NK-92 treated with Interleukin-12 subunit alpha and Interleukin-12 subunit beta, amount 100 ng/mL, for 24 hours (cell line): ENCODE measurements at places on chromosomes 3 and 15.

- no peak for DNase-seq
Observed at GRCh38 chr3:17304969-17305368, 420.2 kb downstream of the PLCL2 start.

DNA sequence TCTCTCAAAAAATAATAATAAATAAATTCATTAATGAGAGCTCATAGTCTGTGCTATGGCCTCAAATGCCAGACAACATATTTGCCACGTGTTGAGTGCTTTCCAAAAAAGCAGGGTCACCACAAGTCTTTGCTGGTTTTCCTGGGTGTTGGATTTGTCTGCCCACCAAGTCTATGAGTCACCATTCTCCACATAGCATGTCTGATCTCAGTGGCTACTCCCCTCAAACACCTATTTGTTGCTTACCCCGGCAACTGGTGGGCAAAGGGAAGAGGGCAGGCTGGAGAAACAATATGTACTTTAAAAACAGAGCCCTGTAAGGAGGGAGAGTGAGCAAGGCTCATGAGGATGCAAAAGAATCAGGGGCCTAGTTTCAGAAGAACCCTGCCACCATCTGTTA lies 120.0 kb upstream of the ARRDC4 start:
- no peak for DNase-seq

DNA sequence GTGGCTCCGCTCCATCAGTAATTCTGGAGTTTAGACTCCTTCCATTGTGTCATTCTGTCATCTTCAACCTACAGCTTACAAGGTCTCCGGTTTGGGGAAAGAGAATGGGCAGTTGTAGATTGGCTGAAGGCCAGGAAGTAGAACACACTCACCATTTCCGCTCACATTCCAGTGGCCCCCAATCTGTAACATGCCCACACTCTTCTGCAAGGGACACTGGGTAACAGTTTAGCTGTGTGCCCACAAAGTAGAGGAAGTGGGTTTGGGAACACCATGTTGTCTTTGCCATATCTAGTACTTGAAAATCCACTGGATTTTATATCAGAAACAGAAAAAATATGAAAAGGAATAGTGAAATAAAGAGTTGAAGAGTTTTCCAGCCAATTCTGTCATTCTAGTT lies 153.5 kb downstream of the SV2B start:
- DNase-seq: no peak

DNA sequence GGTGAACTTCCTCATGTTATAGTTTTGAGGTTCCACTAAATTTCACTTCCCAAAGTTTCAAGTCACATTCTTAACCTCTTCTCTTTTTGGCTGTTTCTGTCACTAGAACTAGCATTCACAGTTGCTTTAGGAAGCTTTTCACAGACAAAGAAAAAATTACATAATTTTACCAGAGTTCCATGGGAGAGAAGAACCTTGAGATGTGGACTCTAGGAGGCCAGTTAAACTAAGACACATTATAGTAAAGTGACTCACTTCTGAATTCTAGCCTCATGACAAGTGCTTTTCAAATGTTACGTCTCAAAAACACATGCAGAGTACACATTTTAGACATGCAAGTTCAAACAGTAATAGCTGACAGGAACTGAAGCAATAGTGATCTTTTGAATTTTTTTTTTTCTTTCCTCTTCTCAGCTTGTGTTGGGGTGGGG lies 39.9 kb upstream of the LRTM1 start:
- DNase-seq: no peak

- no peak for DNase-seq
Observed at GRCh38 chr3:166282931-166283330, 445.7 kb upstream of the BCHE start.

DNA sequence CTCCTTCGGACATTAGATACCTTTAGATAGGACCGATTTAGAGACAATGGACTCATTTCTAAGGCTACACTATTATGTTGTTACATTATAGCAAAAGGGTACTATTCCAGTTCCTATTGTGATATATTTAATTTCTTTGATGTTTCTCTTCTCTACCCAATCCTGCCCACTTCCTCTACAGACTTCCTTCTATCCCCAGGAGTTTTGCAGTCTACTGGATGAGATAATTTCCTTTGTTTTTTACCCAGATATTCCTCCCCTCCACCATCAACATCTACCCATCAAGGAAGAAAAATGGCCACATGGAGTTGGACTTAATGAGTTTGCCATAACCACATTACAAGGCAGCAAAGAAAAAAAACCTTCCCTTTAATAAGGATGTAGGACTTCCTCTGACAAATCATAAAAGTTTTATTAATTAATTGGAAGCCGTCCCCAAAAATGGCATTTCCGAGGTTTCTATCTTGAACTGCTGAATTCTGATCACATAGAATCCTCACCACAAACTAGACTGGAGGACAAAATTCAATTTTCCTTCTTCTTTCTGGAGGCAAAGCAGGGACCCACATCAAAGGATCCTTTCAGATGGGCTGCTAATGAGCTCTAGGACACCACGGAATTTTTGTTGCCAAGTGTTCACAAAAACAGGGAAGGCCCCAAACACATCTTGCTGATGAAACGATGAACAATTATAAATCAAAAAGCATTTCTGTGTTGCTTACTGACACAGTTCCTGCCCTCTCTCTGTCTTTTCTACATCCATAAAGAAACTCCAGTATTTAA lies 33.4 kb downstream of the FRMD4B start:
- no peak for DNase-seq

GRCh38 chr15:64267331-64267973 lies 88.5 kb downstream of the CSNK1G1 start:
- DNase-seq: no peak

DNA sequence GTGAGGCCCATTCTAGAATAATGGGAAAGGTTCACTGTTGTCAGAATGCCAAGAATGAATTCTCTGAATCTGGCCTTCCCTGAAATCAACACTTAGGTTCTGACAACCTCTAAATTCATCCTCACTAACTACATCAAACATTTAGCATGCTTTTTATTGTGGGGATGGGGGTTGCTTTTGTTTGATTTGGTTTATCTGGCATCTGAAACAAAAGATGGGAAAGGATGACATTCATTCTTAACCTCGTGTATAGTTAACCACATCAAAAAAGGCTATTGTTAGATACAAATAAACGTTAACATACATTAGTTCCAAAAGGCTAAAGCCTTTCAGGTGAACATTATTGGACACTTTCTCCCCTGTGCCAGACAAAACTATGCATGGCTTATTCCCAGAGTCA lies 357.3 kb downstream of the FHIT start:
- DNase-seq: no peak
